ENCODE measurements at places on chromosomes 3 and 15.
A peak's percentile ranks its signal among the peaks of the same experiment; 100 is the strongest.

DNA sequence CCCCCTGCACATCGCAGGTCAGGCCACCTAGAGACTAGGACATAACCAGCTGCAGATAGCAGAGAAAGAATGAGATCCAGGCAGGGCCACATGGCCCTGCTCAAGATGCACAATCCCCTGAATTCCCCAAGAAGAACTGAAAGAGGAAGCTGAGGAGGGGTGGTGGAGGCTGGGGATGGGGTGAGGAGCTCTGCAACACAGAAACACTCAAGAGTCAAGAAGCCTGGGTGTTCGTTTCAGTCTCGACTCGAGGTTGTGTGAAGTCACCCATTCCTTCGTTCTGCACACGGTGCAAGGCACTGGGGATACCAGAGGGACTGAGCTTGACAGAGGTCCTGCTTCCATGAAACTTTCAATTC, 62.0 kb downstream of the TLE3 start:
- no peak for DNase-seq

DNA sequence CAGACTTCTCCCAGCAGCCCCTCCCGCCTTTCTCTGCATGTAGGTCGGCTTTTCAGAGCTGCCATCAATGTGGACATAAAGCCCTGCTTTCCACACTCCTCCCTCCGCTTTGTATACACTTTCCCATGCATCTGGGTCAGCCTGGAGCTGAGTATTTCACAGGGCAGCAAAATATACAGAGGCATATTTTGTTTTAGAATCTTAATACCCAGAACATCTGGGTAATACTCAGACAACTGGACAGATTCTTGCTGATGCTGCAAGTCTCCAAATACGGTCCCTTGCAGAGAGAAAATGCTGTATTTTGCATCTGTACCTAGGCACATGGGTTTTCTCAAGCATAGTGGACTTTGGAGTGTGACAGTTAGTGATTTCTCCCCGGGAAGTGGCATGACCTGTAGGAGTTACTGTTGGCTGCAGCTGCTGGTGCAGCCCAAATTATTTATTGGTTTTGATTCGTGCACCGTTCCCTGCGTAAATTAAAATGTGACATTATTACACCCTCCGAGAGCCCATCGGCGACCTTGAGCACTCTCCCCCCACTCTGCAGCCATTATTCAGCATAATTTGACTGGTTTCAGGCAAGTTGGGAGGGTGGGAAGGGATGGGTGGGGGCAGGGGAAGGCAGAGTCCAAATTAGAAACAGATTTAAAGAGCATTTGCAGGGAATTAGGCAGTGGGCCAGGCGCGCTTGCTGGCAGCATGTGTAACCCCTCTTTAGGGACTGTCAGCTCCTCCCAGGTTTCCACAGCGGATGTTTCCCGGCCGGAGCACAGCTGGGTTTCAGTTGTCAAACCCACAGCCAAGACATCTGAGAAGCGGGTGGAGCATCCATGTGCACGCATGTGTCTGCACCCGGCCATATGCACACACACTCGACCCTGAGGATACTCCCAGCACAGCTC, 100.8 kb downstream of the CPN2 start:
- DNase-seq: no peak

- DNase-seq: no peak
Measured at GRCh38 chr3:39276746-39277145, 3.1 kb downstream of the CX3CR1 start.

DNA sequence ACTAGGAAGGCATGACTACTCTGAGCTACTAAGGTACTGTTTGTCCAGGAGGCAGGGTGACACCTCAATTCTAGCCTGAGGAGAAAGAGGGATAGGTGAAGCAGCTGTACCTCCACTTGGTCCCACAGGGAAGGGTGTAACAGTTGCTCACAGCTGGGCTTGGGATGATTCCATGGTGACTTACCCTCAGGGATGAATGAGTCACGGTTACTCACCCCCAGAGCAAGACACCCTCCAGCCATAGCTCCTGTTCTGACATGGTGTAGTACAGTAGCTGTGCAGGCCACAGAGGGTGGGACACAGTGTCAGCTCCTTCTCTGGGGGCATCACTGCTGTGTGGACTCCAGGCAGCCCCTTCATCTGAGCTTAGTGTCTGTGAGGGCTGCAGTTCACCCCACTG, 868.6 kb upstream of the SEMA6D start:
- DNase-seq: no peak

DNA sequence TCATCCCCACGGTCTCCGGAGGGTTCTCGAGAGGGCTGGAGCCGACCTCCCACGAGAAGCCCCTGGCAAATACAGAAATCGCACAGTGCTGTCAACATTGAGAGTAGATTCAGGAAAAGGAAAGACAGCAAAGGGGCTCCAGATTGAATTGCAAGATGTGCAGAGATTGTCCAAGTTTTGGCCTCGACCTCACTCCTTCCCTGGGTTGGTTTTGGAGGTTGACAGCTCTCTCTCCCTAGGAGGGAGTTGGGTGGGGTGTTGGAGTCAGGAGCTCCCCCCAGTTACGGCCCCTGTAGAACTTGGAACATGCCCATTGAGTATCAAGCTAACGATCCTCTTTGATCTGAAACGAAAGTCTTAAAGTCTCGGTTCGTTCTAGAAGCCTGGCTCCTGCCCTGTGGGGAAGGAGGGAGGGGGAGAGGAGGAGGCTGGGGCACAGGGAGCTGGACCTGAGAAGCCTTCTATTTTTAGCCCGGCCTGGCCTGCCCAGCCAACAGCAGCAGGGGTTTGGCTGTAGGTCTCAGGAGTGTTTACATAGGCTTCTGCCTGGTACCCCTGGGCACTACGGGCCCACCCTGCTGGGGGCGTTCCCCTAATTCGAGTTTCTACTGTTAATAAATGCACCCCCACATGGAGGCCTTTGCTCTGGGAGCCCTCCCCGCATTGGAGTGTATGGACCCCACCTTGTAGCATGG, 672 bp upstream of the KY start:
- no peak for DNase-seq

GRCh38 chr3:158683230-158683962, 10.9 kb upstream of the LXN start:
- DNase-seq: no peak

GRCh38 chr3:141348837-141349236, 19.5 kb upstream of the ZBTB38 start:
- no peak for DNase-seq

DNA sequence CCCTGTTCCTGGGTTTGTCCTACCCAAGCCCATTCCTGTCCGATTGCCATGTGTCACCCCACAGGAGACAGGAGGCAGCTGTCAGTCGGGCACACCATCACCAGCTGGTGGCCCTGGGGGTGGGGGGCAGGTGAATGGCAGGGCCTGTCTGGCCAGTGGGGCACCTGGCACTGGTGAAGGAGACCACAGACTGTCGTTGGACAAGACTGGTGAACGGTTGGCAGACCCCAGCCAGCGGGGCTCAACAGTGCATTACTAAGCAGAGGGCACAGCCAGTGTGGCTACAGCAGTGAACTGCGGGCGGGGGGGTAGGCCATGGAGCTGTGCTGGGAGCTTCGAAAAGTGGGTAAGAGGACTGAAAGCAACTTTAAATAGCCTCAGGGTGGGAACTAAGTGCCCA, 2.1 kb downstream of the SEMA7A start:
- DNase-seq: no peak

- no peak for DNase-seq
Measured at GRCh38 chr15:40594429-40594836, 384 bp downstream of the KNL1 start.

- no peak for DNase-seq
Measured at GRCh38 chr3:103218793-103219192, 784.0 kb downstream of the ZPLD1 start.

DNA sequence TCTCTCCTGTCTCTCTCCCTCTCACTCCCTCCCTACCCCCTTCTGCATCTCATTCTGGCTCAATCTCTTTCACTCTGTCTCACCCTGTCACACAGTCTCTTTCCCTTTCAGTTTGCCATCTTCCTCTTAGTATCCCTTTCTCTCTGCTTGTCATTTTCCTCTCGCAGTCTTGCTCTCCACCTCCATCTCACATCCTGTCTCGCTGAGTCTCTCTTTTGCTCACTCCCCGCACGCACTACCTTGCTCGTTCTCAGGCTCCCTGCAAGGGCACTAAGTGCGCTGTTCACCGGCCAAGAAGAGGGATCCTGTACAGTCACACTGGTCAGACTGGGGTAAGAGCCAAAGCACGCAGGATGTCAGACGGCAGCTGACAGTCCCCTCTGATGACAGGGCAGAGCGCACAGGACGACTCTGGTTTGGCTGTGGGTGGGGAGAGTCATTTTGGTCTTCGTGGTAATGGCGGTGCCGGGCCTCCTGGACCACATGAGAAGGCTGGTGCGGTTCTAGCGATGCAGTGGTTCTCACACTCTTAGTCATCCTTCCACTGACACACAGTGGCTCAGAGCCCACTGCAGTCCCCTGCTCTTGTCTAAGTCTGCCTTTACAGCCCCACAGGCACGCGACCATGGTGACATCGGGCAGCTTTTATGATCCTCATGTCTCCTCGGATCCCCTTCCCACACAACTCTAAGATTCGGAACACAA, 356.8 kb downstream of the FOXP1 start:
- DNase-seq: peak; percentile 14

- no peak for DNase-seq
Measured at GRCh38 chr15:60346653-60347052, 51.1 kb downstream of the ANXA2 start.

Data from activated gamma-delta T cell (primary cell).